ENCODE measurements at places on chromosomes 12 and 14.

DNA sequence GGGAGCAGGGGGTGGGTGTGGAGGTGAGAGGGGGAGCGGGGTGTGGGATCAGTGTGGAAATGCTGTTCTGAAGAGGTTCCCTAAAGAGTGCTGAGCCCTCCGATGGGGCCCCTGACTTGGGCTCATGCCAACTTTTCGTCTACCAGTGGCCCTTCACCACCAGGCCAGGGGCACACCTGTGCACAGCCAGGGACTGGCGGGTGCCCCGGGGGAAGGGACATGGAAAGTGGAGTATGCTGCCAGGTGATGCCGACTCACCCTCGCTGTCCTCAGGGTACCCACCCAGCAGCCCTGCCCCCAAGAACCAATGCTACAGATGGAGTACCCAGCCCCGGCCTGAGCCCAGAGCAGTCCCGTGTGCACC is 26.2 kb downstream of the AMN start:
- no peak for DNase-seq

- no peak for DNase-seq
Measured at GRCh38 chr12:1170411-1170810, 179.4 kb downstream of the ERC1 start.

DNA sequence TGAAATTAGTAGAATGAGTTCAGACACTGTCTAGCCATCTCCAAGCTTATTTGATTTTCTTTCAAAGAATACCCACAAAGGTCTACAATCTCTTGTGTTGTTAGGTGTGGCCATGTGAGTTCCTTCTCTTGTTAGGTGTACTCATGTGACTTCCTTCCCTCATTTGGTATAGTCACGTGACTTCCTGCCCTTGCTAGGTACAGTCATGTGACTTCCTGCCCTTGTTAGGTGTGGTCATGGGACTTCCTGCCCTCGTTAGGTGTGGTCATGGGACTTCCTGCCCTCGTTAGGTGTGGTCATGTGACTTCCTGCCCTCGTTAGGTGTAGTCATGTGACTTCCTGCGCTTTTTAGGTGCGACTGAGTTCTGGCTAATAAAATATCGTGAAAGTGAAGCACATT is 179.6 kb downstream of the TMX1 start:
- no peak for DNase-seq

- no peak for DNase-seq
Measured at GRCh38 chr12:80033448-80033847, 65.9 kb upstream of the OTOGL start.

Data from CMK (cell line).